ENCODE measurements at places on chromosomes 16 and 17. TPM values are rescaled to one million over a fixed set of nuclear protein-coding genes. Genes with fewer than 3 reads are reported as not detected.

Gene PLK1
- 102 TPM for total RNA-seq

DNA sequence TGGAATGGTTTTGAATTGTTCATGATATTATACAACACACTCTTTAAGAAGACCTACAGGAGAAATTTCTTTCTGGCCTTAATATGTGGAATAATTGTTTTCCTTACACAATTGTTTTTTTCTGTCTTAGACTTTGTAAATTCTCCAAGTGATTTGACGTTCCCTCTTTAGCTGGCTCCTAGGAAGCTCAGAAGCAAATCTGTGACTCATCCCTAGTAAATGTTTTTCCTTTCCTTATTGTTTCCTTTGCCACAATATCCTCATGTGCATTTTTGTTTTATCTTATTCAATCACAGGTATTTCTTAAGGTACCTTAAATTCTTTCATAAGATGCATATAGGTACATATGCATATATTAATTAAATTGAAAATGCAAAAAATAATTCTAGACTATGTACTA is 13.5 kb downstream of the KIAA0753 start:
- DNase-seq = no peak

Gene CDK3
- 2.9 TPM for total RNA-seq

GRCh38 chr16:11252482-11252931 is 3.5 kb downstream of the SOCS1 start:
- no peak for DNase-seq

- DNase-seq = no peak
Measured at GRCh38 chr17:81612172-81612970, 24.5 kb downstream of the NPLOC4 start.

DNA sequence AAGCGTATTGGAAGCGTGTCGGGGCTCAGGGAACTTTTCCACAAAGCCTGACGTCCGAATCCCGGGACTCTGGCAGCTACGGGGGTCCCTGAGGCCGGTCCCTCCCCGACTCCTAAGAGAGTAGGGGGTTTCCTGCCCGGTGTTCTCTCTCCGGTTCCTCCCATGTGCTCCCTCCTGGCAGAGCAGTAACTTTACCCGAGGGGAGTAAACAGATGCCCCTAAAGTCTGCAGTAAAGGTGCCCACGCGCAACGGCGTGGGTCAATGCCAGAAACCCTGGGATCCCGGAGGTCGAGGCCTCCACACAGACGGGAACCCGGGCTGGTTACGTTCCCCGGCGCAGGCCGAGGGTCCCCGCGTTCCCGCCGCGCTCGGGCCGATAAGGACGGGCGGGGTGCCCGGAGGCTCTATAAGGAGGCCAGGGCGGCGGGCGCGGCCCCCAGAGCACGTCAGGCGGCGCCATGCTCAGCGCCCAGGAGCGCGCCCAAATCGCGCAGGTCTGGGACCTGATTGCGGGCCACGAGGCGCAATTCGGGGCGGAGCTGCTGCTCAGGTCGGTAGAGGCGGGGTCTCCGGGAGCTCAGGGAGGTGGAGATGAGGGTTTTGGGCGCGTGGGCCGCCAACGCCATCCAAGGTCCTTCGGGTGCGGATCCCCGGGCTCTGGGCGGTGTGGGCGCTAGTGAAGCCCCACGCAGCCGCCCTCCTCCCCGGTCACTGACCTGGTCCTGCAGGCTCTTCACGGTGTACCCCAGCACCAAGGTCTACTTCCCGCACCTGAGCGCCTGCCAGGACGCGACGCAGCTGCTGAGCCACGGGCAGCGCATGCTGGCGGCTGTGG is at the start of gene HBM:
Gene HBM (plus strand): TSS at position 440 of the 836 bp plus-strand sequence. CDS start 20 bp downstream, at position 460.
- DNase-seq = no peak

- peak; percentile 15 for DNase-seq
Measured at GRCh38 chr17:39365242-39365641, 36.2 kb downstream of the FBXL20 start.

- DNase-seq = peak; percentile 38
Measured at GRCh38 chr16:64352246-64352645, 769.6 kb downstream of the CDH11 start.

DNA sequence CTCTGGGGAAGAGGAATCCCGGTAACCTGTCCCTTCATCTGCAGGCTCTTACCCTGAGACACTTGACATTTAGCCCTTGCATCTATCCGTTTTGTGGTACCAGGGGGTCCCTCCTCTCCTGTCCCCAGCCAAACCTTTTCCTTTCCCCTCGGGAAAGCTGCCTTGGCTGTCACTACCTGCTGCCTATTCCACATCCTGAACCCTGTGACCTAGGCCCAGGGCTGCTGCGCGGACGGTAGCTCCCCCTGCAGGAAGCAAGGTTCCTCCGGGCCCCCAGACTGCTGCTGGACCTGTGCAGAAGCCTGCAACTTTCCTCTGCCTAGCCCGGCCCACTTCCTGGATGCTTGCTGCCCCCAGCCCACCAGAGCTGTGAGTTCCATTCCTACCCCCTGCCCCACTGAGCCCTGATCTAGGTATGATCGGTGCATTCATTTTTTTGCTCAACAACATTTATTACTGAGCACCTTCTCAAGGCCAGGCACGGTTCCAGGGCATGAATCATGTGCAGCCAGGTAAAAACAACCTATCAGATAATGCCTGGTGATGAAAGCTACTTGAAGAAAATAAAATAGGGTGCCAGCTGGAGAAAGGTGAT is 10.5 kb upstream of the ALDOA start:
- no peak for DNase-seq

DNA sequence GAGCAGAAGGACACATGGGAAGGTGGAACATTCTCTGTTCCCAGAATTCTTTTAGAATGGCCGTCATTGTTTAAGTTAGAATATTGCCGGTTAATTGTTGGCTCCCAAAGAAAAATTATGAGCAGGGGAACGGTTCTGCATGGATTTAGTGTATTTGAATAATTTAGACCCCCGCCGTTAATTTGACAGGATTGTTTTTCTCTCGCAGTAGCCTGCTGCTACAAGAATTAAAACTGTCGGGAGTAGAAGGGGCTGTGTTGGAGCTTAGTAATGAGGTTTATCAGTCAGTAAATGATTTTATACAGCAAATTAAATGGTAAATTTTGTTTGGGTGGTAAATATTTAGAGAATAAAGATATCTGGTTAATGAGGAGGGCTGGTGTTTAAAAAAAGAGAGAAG is 431.2 kb upstream of the DYNLRB2 start:
- no peak for DNase-seq

GRCh38 chr17:68455901-68456338 is 1.4 kb downstream of the WIPI1 start:
- peak; percentile 77 for DNase-seq

- no peak for DNase-seq
Measured at GRCh38 chr16:71440669-71441347, 1.0 kb downstream of the TLE7 start.

DNA sequence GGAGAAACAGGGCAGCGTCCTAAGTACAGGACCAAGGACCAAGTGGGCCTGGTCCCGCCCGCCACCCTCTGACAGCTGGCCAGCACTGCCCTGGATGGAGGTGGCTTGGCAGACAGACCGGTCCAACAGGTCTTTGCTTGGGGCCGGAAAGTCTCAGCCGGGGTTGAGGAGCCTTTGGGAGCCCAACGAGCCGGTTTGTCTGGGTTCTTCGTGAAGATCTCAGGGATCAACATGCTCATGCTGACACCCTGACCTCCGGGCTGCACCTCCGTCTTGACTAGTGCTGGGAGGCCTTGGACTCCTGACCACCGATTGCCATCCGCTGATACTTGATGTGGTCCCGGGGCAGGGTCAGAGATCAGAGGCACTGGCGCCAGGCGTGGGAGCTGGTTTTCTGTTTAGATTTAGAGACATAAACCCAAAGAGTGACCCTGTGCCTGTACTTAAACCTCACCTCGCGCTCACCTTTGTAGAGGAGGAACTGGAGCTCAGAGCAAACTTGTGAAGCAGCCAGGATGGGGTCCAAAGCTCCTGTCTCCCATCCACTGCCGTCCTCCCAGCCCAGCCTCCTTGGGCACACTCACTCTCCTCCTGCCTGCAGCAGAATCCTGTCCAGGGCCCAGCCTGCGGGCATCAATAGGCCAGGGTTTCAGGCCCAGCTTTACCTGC is 92.1 kb upstream of the GSE1 start:
- no peak for DNase-seq

DNA sequence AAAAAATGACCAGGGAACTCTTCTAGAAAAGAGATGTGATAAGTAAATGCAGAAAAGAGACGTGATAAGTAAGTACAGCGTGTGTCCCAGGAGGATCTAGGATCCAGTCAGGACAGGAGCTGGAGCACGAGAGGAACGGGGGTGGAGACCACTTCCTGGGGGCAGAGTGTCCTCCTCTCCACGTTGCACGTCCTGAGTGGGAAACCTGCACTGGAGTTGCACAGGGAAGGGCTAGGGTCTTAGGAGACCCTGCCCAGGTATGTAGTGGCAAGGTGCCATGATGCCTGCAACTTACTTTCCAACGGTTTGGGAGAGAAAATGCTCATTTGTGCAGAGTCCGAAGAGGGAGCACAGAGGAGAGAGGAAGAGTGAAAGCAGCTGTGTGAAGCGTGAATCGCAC is 55.8 kb downstream of the RNF213 start:
- no peak for DNase-seq

- DNase-seq = no peak
Measured at GRCh38 chr17:9072696-9073339, 51.5 kb downstream of the NTN1 start.

- DNase-seq = no peak
Measured at GRCh38 chr16:23125277-23125676, 24.0 kb downstream of the USP31 start.

GRCh38 chr17:40556198-40556661 is 9.0 kb downstream of the CCR7 start:
- no peak for DNase-seq

Gene KCTD19
- total RNA-seq = not detected

- DNase-seq = no peak
Measured at GRCh38 chr16:12063435-12063834, 86.9 kb downstream of the SNX29 start.
